ENCODE measurements at places on chromosomes 2 and 18.

GRCh38 chr2:21710031-21710430 is 586.3 kb downstream of the TDRD15 start:
- no peak for DNase-seq

GRCh38 chr2:128625421-128625820 is 306.8 kb upstream of the HS6ST1 start:
- no peak for DNase-seq

DNA sequence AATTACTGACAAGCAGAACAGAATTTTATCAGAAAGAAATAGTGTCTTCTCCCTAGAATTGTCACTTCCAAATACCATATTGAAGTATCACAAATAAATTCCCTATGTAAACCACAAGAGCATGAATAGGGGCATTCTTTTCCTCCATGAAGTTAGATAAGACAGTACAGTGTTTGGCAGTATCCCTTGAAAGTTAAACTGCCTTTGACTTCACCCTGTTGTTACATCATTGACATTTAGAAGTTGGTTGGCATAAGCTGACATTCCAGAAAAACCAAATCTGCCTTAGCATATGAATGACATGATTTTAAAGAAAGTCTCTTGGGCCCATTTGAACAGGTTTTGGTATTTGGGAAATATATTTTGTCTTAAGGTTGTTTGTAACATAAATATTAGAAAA is 50.2 kb upstream of the OSR1 start:
- DNase-seq: no peak

DNA sequence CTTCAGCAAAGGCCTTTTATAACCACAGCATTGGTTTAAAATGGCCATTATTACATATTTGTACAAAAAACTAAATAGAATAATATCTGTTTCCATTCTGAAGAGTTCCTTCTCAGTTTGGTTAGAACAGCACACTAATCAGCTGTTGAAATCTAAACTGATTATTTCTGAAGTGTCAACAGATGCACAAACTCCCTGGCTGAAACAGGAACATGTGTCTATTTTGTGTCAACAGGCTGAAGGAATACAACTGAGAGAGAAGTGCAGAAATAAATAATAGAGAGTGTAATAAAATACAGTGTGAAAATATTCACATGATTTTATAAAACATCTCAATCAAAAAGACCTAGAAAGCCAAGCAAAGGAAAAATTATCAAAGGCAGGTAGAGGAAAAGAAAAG is 29.7 kb downstream of the IKZF2 start:
- no peak for DNase-seq

DNA sequence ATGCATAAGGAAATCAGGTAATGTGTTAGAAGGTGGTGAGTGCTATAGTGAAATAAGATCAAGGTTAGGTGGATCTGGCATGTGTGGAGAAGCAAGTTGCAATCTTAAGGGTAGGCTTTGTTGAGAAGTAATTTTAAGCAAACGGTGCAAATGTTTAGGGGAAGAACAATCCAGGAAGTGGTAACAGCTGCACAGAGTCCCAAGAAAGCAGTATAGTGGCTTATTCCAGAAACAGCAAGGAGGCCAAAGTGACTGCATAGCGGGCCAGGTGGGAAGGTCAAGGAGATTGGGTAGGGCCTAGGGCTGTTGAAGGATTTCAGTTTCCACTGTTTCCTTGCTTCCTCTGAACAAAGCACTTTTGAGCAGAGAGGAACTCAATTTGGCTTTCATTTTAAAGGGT is 30.0 kb upstream of the RAB1A start:
- peak; percentile 46 for DNase-seq

- DNase-seq: no peak
These were observed 16.1 kb upstream of the DPP4 start for GRCh38 chr2:162090109-162090508.

DNA sequence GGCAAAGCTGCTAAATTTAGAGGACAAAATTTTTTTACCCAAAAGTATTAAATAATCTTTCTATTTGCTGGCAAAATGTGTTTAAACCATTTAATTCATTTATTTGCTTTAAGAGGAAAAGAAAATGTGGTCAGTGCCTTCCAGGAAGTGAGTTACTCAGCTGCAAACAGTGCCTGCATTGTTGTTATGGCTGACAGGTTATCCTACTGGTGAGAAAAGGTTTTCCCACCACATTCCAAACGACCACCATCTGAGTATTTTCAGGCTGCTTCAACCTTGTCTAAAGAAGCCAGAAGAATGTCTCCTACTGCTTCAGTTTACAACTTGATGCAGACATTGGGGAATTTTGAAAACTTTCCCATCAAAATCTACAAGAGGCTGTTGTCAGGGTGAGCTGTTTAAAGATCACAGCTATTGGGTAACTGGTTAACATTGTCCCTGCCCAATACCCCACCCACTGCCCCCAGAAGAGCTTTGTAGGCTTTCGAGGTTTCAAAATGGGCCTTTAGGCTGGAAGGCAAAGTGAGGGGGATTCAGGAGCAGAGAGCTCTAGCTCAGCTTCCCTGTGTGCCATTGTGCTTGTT is 461.3 kb upstream of the FANCL start:
- no peak for DNase-seq

- peak; percentile 12 for DNase-seq
These were observed 1.8 kb downstream of the STRN start for GRCh38 chr2:36964496-36965058.

Data from inflammatory macrophage (primary cell).